ENCODE measurements at places on chromosomes 1 and 21.
A peak's percentile ranks its signal among the peaks of the same experiment; 100 is the strongest.

DNA sequence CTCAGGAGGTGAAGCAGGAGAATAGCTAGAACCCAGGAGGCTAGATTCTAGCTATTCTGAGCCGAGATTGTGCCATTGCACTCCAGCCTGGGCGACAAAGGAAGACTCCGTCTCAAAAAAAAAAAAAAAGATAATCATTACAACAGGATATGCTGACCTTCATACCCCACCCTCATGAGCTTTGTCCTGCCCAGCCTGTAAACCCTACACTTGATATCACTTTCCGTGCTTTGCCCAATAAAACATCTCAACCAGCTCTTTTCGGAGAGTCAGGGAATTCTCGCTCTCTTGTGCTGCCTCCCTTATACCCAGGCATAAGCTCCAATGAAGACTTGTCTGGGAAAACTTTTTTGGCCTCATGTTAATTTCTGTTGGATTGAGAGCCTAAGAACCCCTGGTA lies 1.5 kb upstream of the TRNAU1AP start:
- no peak for DNase-seq

DNA sequence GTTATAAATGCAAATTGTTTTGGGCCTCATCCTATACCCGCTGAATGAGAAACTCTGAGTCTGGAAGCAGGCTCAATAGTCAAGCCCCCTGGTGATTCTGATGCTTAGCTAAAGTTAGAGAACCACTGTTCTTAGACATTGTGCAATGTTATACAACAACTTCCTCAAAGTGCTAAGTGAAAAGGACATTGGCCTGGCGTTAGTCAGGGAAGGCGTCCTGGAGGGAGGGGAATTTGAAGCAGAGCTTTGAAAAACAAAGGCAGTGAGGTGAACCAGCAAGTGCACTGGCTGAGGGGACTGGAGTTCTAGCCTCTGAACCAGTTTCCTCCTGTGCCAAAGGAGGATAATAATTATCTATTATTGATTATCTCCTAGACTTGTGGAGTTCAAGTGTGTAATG lies 5.1 kb downstream of the CD1D start:
- no peak for DNase-seq

GRCh38 chr1:110100335-110100734 lies 11.9 kb upstream of the UBL4B start:
- DNase-seq, result no peak

GRCh38 chr1:232915212-232915611 lies 35.2 kb upstream of the NTPCR start:
- DNase-seq, result no peak

DNA sequence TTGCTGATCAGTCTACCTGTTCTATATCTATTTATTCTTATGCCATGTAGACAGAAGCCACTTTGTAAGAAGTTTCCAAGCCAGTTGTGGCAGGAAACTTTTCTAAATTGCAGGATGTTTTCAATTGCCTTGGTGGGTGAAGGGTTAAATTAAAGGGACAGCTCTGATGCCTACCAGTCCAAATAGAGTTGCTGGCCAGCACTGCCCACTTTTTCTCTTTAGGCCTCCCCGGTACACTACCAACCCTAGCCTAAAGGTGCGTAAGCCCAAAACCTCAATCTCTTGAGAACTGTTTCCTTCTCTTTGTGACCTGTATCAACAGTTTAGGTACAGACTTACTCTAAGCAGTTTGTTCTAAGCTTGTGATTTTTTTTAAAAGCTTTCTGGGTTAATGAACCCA lies 15.5 kb downstream of the SUSD4 start:
- DNase-seq, result no peak

DNA sequence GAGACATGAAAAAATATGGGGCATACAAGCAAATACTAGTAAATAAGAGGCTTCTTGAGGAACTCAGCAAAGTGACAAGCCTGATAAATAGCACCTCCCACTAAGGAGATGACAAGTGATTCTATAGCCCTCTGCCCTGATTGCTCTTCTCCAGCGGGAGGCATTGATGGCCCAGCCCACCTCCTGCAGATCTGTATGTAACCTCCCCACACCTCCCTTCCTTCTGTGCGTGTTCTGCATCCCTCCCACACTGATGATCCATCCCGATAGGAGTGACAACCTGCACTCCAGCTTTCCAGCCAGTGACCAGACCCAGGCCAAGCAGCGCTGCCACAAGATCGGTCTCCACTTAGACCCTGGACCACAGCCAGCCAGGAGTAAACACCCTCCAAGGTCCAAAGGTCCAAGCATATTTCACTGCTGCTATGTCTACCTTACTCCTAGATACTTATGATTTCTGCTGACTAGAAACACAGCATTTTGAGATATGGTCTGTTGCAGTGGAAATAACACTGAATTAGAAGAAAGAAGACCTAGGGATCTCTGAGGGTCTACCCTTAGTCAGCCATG lies 176.1 kb downstream of the BRINP2 start:
- no peak for DNase-seq

GRCh38 chr1:160837558-160838205 lies 25.0 kb downstream of the CD244 start:
- peak; percentile 46 for DNase-seq

Measured in astrocyte of the hippocampus (primary cell).